ENCODE measurements at places on chromosomes 7 and 10.

- no peak for DNase-seq
Measured at GRCh38 chr10:129163531-129163930, 303.5 kb upstream of the MGMT start.

- no peak for DNase-seq
Measured at GRCh38 chr7:80139236-80139635, 4.6 kb downstream of the GNAI1 start.

DNA sequence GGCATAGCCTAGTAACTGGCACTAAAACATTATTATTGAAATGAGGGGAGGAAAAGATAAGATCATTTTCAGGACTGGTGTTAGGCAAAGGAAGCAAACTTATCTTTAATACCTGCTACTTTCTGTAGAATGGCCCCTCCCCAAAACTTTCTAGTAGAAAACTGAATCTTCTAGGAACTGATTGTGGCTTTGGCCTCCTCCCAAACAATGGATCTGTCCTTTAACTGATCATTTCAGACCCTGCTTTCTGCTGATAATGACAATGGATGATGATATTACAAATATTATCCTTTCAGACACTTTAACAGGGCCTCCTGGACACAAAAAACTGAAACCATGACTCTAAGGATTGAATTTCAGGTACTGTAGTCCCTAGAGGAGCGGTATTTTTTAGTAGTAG lies 55.1 kb downstream of the EZH2 start:
- no peak for DNase-seq

DNA sequence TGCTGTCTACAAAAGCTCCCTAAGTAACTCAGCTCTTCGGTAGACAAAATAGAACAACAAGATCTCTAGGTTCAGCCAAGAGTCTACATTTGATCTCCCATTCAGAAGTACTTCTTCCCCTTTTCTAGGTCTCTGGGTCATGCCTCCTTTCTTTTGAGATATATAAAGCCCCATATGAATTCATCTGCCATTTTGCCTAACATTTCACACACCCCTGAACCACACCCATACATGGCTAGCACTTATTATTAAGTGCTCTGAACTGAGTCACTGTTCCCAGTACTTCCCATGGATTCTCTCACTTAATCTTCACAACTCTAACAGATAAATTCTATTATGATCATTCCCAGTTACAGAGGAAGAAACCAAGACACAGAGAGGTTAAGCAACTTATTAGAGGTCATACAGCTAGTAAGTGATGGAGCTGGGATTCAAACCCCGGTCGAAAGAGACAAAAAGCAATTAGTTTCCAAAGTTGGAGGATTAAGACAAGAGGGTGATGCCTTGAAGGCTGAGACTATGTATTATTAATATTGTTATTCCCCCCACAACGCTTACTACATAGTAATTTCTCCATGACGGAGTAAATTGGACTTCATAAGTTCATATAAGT lies 17.3 kb downstream of the MYOF start:
- no peak for DNase-seq

DNA sequence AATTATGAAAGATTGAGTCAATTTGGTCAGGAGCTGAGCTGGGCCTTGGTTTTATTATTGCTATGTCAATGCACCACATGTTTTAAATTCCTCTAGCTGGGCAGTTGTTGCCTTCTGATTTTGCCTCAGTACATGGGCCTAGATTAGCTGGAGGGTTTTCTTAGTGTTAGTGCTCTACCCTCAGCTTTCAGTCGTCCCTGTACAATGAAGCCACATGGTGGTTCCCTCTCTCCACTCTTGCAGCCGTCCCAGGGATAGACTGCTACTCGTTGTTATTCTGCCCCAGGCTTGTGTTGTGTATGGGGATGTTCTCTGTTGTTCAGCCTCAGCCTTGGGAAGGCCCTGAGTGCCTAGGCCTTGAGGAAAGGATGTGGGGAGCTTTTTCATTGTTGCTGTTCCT lies 37.0 kb downstream of the NHLRC2 start:
- no peak for DNase-seq

DNA sequence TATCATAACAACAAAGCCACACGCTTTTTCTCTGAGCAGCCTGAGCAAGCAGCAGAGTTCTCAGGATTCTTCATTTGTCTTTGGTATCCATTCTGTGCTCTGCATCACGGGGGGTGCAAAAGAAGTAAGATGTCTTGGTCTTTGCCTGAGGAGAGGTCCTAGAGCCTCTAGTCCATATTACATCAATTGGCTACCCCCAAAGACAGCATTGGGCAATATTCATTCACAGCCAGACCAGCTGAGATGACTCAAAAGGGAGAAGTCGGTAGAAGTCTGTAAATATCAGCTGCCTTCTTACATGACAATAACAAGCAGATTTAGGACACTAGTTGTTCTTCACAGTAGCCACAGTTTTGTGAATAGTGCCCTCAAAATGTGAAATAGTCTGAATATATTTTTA lies 66.6 kb downstream of the FZD1 start:
- no peak for DNase-seq

- no peak for DNase-seq
Measured at GRCh38 chr10:15445006-15445390, 73.9 kb upstream of the FAM171A1 start.

- no peak for DNase-seq
Measured at GRCh38 chr10:3119796-3120459, 52.6 kb downstream of the PFKP start.

GRCh38 chr10:55550236-55550635 lies 749.2 kb upstream of the PCDH15 start:
- no peak for DNase-seq

DNA sequence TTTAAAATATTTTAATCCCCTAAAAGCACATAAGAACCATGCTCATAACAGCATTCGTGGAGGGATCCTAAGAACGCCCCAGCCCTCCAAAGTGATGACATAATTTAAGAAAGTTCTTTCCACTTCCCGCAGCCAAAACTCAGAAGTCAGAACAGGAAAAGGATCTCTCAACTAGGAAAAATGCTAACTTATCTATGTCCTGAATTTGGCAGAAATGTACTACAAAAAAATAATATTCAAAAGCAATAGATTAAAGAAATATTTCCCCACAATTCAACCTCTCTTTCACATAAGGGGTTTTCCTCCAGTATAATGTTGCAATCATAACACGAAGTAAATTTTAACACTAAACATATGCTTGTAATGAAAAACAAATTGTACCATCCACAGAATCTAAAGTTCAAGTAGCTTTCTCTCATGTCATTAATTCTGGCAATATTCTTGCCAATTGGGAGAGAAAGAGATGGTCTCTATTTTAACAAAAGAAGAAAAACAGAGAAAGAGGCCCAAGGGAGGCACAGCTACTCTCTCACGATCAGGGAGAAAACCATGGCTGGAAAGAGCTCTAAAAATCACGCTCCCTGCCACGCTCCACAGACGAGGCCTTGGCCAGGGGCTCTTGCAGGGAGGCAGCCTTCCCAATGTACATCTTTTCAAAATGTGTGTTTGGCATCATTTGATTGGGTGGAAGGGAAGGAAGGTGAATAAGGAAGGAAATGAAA lies 22.9 kb downstream of the ASB13 start:
- no peak for DNase-seq

GRCh38 chr7:123211545-123211944 lies 11.8 kb upstream of the SLC13A1 start:
- no peak for DNase-seq

- DNase-seq, result peak; percentile 5
Measured at GRCh38 chr7:2728316-2729030, 40.5 kb downstream of the AMZ1 start.

DNA sequence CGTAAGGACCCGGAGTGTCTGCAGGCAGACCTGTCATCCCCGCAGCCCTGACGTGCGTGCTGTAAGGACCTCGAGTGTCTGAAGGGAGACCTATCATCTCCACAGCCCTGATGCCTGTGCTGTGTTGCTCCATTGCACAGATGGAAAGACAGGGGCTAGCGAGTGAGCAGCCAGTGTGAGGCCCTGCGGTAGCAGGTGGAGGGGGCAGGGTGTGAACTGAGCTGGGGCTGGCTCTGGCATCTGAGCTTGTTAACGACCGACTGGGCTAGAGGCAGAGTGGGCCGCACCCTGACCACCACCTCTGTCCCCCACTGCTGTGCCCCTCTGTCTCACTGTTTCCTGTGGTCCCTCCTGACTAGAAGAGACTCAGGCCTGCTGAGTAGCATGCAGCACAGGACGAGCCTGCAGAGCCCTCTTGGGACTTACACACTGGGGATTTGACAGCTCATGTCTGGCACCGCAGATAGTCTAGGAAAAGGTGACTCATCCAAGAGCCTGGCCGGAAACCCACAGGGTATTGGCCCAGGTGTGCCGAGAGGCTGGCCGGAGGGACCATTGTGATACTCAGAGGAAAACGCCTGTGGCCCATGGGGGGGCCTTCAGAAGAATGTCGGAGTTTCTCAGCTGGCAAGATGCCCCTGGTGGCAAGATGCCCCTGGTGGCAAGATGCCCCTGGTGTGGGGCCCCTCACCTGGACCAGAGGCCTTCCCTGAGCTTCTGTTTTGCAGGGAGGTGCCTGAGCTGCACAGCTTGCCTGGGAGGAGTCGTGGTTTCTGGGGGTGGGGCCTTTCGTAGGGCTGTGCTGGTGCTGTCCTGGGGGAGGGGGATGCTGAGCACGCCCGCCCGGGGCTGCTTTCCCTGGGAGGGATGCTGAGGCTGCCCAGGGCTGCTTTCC lies 34.3 kb downstream of the INPP5A start:
- DNase-seq, result peak; percentile 84

GRCh38 chr7:128697302-128697905 lies 25.3 kb downstream of the GARIN1A start:
- peak; percentile 85 for DNase-seq

DNA sequence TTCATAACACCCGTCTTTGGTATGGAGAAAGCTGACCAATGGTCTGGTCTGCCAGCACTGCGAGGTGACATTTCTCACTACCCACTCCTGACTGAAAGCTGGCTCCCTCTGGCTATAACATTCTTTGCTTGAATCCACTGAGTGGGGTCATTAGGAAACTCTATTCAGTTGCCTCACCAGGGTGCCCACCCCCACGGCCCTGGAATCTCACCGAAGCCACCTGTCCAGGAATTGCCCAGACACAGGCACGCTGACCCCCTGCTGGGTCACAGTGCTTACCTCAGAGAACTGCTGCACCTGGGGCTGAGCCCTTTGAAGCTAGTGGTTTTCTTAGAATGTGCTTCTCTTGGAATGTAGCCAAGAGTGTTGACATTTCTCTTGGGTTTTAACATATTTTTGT lies 28.6 kb downstream of the HECW1 start:
- no peak for DNase-seq

GRCh38 chr10:125112697-125113494 lies 47.5 kb downstream of the CTBP2 start:
- DNase-seq, result no peak

DNA sequence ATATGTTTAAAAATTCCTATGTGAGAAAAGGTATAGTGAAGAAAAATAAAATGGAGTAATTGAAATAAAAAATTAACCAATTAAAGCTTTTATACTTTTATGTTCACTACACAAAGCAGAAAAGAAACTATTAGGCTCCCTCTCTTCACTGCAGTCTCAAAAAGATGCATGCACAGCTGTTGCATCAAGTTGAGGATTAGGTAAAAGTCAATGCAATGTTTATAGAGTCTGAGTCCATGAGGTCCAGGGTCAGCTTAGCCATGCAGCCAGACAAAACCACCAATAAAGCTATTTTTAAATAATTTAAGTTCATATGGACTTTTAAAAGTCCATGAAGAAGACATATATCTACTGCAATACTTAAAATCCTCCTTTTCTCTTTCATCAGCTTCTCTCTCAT lies 31.1 kb upstream of the ING3 start:
- DNase-seq, result no peak

GRCh38 chr10:54585572-54585971 lies 215.5 kb downstream of the PCDH15 start:
- DNase-seq, result no peak

- peak; percentile 66 for DNase-seq
Measured at GRCh38 chr7:156892081-156892800, 742 bp downstream of the LMBR1 start.

DNA sequence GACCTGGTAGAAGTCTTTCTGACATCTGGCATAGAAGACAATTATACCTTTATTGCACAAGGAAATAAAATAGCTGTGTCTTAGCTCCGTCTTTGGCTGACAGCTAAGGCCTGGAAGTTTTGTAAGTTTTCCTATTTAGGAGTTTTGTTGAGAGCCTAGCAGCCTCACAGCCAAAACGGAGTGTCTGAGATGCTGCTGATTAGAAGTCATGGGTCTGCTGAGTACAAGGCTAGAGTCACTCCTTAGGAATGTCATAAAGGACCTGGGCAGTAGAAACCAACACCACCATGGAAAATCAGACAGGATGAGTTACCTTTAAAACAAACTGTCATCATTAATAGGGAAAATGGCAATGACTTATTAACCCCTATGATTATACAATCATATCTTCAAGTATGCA lies 442.5 kb downstream of the KCNMA1 start:
- DNase-seq, result no peak

GRCh38 chr7:137909042-137909441 lies 62.3 kb upstream of the DGKI start:
- no peak for DNase-seq

GRCh38 chr10:88019753-88020152 lies 156.3 kb downstream of the PTEN start:
- DNase-seq, result no peak

GRCh38 chr10:111004016-111004415 lies 72.8 kb upstream of the ADRA2A start:
- DNase-seq, result no peak

DNA sequence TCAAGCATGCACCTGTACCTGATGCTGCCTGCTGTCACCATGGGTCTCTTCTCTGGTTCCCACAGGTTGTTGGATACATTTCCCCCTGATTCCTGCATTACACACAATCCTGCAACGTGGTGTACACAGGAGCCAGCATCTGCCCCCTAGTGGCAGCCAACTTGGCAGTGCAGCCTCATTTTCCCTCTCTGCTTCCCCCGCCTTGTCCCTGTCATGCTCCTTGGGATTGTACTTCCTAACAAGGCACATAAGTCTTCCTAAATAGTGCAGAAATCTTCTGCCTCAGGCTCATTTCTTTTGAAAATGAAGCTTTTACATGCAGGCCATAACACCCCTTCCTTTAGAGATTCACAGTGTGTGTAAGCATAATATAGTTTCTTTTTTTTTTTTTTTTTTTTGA lies 387.5 kb downstream of the CCSER2 start:
- DNase-seq, result peak; percentile 17

DNA sequence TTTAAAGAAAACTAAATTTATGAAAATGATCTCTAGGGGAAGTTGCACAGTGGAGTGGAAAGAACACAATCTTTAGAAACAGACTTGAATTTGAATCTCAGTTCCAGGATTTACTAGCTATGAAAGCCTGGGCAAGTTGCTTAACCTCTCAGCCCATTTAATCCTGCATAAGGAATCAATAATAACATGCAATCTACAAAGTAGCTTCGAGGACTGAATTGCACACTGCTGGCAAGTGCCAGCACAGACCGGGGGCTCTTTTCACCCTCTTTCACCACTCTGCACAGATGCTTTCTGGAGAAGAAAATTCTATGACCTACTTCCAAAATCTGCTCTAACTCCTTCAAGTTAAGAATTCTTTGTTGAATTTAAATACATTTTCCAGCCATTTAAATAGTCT lies 63.4 kb upstream of the ANK3 start:
- DNase-seq, result no peak

GRCh38 chr10:52677086-52677485 lies 95.5 kb downstream of the MBL2 start:
- DNase-seq, result no peak

Measured in activated T-cell treated with anti-CD3 and anti-CD28 coated beads, Interleukin-2, amount 50 U/mL, for 48 hours (primary cell).